IPS DF 6.9 (cell line): ENCODE measurements at places on chromosomes 3 and 15.

- no peak for DNase-seq
Observed at GRCh38 chr15:22979238-22980188, 655 bp downstream of the CYFIP1 start.

GRCh38 chr3:16468336-16469098, 45.0 kb downstream of the RFTN1 start:
- DNase-seq: no peak

GRCh38 chr3:157844216-157844615, 262.0 kb downstream of the SHOX2 start:
- no peak for DNase-seq

- DNase-seq: no peak
Observed at GRCh38 chr15:92000709-92001108, 147.2 kb downstream of the SLCO3A1 start.

- no peak for DNase-seq
Observed at GRCh38 chr3:183830187-183830586, 4.8 kb upstream of the MAP6D1 start.
